ENCODE measurements at places on chromosomes 1 and 21.

GRCh38 chr1:38686167-38686926 is 173.2 kb downstream of the RRAGC start:
- no peak for DNase-seq

DNA sequence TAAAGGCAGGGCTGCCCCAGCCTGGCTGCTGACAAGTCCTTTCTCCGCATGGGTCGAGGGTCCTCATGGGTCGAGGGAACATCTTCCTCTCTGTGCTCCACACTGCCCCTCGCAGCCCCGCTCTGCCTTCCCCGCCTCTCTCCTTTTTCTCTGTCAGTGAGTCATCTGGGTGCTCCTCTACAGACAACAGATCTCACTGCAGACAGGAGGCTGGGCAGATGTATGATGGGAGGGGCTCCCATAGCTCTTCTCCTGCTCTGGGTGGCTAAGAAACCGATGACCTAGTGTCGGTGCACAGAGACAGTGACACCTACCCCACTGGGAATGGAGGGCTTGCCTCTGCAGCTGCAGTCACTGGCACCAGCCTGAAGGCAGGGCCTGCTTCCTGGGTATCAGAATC is 5.5 kb downstream of the KCNA10 start:
- DNase-seq: no peak

DNA sequence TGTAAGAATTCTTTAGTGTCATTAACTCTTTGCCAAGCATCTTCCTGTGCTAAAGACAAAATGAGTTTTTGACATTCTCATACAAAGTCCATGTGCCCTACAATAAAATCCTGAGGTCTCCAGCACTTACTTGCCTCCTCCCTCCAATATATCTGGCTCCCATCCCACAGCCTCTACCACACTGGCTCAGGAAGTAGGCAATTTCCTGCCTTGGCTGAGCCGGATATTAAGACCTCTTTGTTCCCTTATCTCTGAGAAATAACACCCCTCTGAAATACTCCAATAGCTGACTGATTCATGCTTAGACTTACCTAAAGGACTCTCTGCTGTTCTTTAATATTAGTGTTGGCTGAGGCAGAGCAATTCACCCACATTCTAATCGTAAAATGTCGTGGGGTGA is 37.6 kb upstream of the GORAB start:
- no peak for DNase-seq

DNA sequence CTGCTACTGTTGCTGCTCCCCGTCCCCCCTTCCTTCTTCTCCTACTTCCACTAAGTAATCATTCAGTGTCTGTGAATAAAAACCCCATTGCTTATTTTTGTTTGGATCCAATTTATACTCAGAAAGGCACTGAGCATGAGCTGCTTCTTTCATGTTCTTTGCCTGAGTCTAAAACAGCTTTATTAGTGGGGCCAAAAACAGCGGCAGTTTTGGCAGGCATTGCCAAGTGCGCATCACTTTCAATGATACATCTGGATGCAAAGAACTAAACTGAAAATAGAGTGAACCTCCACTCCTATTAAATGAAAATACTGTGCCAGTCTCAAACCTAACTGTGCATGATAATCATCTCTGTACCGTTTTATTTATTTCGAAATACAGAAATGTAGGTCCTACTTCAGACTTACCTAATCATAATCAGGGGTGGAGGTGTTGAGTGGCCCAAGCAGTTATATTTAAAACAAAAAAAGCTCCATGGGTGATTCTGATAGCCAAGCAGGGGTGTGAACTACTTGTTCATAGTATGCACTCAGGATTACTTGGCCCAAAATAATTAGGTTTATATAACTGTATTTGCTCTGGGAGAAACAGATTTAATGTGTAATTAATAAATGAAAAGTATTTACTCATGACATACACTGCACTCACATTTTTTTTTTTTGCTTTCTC is 48.4 kb downstream of the NEK7 start:
- no peak for DNase-seq

DNA sequence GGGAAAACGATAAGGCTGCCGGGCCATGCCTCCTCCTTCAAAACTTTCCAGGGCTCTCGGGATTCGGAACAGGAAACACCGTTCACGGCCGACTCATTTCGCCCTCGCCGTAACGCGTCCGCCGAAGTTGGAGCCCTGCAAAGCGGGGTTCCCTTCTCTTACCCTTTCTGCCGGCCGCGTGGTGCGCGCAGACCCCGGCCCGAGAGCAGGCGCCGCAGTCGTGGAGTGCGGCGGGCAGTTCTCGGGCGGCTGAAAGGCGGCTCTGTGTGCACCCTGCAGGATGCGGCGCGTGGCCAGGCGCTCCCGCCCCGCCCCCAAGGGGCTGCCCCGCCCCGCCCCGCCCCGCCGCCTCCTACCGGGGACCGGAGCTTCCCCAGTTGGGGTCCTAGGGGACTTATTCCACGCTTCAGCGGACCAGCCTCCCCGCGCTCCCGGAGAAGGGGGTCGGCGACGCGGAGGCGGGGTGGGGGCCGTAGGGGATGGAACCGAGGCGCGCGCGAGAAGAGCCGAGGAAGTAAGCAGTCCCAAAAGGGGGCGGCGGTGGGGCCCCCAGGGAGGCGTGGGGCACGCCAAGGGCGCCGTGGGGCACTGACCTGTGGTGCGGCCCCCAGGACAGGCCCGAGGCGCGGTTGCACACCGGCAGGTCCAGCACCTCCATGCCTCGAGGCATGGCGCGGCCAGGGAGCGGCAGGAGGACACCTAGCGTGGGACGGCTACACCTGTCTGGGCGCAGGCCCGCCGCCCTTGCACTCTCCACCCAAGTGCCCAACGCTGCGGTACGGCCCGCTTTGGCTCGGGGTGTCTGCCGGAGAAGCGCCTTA is at the start of gene MCOLN2:
Gene MCOLN2, minus strand, starts transcription at position 268 of the 821 bp plus-strand sequence. Its CDS starts 241 bp downstream, at position 27.
- DNase-seq: peak; percentile 38

DNA sequence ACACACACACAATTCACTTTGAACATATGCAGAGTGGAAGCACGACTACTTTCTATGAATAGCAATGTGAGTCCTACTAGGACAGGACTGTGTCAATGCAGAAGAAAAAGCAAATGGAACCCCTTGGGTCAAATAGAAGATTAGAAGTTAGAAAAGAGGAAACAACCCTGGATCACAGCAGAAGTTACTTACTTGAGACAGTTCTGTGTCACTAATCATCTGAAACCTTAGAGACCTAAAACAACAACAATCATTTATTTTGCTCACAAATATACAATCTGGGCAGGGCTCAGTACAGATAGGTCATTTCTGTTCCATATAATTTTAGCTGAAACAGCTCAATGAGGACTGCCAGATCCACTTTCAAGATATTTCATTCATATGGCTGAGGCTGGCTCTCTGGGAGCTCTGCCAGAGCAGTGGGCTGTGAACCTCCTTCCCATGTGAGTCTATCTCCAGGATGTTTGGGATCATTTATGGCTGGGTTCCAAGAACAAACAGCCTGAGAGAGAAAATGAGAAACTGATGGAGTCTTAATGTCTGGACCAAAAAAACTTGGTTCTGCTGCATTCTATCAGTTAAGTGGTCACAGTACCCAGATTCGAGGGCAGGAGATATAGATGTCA is 42.5 kb upstream of the IL10 start:
- DNase-seq: no peak

DNA sequence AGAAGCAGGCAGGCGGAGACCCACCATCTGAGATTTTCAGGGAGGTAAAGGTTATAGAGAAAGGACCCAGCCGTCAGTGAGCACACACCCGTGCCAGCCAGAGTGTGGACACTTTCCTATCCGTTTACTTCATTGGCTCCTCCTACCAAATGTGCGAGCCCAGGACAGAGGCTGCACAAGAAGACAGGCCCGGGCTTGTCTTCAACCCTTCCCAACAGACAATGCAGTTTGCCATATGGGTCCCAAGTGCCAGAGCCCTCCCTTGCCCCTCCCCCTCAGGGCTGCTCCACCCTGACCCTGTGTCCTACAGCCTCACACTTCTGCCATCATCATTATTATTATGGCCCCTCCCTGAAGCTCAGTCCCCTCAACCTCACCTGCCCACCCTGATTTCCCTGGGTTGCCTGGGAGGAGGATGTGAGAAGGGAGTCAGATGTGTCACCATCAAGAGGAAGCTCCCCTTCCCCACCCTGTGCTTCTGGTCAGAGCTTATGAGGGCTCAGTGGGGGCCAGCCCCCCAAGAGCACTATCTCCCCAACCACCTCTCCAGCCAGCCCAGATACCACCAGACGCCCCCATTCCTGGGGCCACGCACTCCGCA is 9.4 kb downstream of the LAPTM5 start:
- DNase-seq: no peak

DNA sequence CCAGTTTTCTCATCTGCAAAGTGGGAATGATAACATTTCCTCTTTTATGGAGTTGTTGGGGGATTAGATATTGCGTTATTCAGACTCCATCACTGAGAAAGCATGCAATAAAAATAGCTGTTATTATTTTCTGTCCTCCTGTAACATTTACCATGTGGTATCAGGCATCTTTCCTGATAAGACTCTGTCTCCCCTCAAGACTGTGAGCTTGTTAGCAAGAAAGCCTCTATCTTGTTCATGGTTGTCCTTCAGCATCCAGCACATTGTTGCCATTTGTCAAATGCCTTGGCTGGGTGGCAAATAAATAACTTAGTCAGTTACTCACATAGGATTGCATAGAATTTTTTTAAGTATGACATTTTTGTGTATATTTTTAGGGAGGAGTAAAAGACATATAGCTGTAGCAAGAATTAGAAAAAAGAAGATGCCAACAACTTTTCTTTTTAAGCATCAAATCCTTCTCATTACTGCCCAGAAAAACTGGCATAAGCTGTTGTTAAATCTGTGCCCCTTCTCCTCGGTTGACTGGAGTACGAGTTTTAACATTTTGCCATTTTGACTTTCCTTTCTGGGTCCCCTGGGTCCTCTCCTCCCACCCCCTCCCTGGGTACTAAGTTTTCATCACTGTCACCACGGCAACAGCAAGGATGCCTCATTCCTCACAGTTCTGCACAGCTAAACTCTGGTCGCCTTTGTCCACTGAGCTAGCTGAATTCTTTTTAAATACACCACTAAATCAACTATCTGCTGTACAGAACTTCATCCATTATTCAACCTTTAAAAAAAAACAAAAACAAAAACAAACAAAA is 1.0 kb upstream of the JAM2 start:
- DNase-seq: no peak

DNA sequence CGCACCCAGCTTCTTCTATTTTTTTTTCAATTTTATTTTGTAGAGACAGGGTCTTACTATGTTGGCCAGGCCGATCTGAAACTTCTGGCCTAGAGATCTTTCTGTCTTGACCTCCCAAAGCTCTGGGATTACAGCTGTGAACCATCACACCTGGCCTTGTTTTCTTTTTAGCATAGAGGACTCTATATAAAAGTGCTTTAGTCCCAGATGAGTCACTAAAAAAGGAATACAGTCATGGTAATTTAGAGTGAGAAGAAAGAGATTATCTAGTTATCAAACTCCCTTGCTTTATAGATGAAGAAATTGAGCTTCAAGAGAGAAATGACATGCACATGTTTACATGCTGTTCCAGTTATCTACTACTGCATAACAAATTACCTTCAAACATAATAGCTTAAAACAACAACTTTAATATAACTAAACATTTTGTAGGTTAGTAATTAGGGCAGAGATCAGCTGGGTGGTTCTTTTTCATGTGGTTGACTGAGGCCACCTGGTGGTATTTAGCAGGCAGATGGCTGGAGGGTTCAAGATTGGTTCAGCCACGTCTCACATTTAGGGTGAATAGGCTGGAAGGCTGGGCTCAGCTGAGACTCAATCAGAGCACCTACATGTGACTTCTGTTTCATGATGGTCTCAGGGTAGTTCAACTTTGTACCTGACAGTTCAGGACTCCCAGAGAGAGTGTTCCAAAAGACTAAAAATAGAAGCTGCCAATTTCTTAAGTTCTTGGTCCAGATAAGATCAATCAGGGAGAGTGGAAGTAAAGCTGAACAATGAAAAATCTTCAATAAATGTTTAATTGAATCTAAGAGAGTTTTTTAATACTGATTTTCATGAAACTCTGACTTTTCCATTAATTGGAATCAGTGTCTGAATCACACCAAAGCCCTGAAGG is 16.9 kb upstream of the MTF2 start:
- DNase-seq: peak; percentile 5

- peak; percentile 74 for DNase-seq
Measured at GRCh38 chr1:167715157-167715999, 6.4 kb upstream of the MPZL1 start.

- no peak for DNase-seq
Measured at GRCh38 chr1:32106663-32107275, 1.1 kb upstream of the KPNA6 start.

DNA sequence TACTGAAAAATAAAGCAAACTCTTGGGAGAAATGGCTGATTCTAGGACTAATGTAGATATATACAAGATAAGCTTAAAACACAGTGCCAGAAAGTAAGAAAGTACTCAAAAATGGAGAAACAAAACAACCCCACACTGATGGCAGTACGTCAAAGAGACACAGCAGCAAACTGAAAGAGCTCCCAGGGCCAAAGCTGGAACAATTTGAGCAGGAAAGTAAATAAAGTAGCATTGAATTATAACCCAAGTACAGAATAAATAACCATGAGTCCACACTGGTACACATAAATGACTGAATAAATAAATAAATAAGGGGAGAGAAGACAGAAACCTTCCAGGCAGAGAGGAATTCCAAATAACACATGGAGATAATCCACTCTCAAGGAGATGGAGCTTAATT is 120.9 kb downstream of the GLUL start:
- DNase-seq: no peak

DNA sequence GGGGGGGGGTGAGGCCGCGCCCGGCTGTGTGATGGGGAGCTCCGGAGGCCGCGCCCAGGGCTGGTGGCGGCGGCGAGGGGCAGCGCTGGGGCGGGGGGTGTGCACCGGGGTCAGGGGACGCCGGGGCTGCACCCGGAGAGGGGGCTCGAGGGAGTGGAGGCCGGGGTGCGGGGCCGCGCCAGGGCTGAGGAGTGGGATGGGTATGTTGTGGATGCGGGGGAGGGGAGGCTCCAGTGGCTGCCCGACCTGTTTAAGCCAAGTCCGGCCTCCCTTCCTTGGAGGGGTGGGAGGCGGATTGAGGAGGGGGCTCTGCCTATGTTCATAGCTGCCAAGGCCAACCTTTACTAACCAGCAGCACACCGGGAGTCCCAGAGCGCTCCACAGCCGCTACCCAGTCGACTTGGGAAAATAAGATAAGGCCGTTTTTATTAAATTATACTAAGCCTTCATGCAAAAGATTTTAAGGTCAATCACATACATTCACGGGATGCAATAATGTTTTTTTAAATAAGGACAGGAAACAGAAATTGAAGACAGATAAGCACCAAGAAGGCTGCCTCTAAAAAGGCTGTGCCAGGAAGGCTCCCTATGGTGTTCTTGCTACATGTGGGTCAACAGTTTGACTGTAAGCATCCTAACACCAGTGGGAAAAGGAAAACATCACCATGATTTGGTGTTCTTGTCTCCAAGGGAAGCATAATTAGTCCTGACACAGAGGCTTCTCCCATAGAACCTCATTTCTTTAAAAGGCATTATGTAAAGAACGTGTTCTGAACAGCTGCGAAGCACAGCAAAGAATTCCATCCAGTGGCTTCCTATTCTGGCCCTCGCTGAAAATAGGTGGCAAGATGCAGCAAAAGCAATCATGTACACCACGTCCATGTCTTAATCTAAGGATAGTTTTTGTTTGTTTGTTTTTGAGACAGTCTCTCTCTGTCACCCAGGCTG is 626 bp upstream of the HLCS start:
- no peak for DNase-seq

- DNase-seq: no peak
Measured at GRCh38 chr1:201714542-201715329, 114.2 kb upstream of the IPO9 start.
